Naive B cell (primary cell): ENCODE measurements at places on chromosomes 11 and 22.
A peak's percentile ranks its signal among the peaks of the same experiment; 100 is the strongest.

DNA sequence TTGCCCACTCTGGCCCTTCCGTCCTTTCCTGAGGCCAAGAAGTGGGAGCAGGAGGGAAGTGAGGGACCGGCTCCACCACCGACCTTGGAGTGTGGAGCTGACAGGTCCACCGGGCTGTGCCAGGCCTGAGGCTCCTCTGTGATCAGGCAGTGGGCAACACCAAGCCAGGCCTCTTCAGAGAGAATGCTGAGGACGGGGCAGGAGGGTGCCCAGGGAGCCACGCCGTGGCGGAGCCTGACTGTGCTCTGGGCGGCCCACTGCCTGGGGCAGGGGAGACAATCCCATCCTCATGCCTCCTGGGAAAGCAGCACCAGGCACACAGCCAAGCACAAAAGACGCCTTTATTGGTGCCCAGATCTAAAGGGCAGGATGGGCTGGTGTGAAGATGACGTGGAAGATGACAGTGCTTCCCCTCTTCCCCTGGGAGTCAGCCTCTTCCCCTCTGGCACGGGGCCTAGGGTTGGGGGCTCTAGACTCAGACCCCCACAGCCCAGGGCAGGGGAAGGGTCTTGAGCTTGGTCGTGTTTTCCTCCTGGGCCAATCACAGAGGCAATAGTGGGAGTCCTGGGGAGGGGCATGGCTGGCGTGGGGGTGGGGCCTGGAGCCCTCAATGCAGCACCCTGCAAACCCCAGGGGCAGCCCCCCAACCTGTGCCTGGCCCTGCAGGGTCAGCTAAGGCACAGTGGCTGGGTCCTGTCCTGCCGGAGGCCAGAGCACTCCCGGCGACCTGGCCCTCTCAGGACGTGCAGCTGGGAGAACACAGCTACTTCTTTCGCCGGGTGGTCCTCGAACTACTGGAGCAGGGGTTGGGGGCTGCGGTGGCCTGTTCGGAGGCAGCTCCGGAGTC lies 4.7 kb downstream of the LMF2 start:
- DNase-seq = no peak

GRCh38 chr11:70788248-70789022 lies 390.1 kb downstream of the CTTN start:
- DNase-seq = no peak

GRCh38 chr11:70297341-70297740 lies 26.9 kb downstream of the PPFIA1 start:
- no peak for DNase-seq

GRCh38 chr11:28834877-28835276 lies 726.7 kb downstream of the METTL15 start:
- no peak for DNase-seq

GRCh38 chr11:33598426-33599069 lies 102.1 kb downstream of the C11orf91 start:
- no peak for DNase-seq

- DNase-seq = no peak
Observed at GRCh38 chr11:77361184-77361583, 59.7 kb upstream of the GDPD4 start.

- no peak for DNase-seq
Observed at GRCh38 chr11:125494561-125494960, 1.5 kb downstream of the FEZ1 start.

GRCh38 chr11:74612877-74613276 lies 20.5 kb downstream of the POLD3 start:
- DNase-seq = no peak

GRCh38 chr22:39622881-39623367 lies 52.4 kb downstream of the CACNA1I start:
- DNase-seq = peak; percentile 54

DNA sequence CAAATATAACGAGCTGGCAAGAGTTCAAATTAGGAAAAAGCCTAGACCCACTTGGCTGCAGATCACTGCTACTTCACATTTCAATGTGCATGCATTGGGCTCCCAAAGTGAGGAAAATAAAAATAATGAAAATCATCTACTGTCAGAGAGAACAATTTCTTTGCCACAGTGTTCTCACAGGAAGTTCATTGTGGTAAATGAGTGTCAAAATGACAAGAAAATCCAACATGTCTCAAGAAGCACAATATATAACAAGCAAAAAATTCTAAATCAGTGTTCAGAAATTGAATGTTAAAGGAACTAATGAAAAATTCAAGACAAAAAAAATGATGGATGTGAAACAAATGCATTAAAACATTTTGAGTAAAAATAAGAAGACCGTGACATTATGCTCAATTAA lies 31.3 kb downstream of the RCN1 start:
- no peak for DNase-seq

GRCh38 chr11:88813233-88813915 lies 252.4 kb downstream of the GRM5 start:
- no peak for DNase-seq

DNA sequence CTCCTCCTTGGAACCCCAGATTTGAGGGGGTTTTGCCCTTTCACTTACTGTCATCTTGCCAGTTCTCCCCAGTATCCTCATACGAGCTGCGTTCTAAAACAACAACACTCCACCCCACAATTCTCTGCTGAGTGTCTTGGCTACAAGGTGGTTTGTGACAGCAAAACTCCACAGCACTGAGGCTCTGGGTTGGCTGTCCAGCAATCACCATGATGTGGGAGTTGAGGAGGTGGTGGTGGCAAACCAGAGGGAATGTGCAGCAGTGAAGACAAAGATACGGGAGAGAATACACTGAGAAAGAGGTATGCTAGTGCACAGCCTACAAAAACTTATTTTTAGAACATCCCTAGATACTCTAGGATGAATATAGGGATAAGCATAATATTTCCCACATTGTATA lies 335.0 kb downstream of the C11orf87 start:
- no peak for DNase-seq

DNA sequence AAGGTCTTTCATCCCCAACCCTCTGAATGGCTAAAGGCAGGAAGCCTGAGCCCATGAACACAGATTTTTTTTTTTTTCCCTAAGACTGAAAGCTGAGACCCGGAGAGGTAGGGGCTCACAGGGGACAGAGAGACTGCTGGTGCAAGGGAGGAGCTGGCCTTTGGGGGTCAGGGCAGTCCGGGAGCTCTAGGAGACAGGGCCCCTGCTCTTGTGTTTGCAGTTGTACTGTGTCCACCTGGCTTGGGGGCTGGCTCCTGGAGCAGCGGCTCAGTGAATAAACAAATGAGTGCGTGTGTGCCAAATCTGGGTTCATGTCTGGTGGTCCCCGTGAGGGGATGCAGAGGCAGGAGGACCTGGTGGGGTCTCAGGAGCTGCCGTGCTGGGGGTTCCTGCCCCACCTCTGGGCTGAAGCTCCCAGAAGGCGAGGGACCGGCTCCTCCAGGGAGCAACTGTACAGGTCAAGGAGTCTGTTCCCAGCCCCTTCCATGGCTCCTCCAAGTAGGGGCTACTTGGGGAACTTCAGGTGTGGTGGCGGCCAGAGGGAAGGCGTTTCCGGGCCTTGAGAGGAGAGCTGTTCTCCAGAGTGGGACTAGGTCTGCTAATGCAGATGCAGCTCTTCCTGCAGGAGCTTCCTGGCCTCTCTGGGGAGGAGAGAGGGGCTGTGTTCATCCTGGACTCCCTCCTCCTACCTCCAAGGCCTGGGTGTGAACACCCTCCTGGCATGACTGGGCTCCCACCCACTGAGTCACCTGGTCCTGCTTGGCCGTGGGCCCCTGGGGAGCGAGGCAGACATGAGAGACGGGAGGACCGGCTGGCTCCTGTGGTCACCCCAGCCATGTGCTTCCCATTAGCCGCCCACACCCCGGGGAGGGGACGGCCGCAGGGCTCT lies 57.6 kb downstream of the FBXO7 start:
- no peak for DNase-seq

- no peak for DNase-seq
Observed at GRCh38 chr11:73854680-73855079, 22.0 kb downstream of the COA4 start.

DNA sequence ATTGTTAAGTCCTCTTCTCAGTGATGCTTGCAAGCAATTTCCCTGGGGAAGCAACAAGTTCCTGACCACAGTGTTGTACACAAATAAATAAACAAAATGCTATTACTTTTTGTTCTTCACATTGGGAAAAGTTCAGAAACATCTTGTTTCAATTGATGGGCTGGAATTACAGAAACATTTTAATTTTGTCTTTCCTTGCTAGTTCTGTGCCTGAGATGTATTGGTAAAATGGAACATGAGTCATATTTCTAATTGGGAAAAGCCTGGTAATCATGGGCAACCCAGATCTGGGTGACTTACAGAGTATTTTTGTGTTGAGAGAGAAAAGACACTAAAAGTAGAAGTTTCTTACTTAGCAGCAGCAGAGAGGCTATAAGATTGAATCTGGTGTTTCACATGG lies 576 bp upstream of the BLID start:
- DNase-seq = no peak

- no peak for DNase-seq
Observed at GRCh38 chr11:134394311-134394710, 17.7 kb downstream of the B3GAT1 start.

- DNase-seq = no peak
Observed at GRCh38 chr11:133070021-133070713, 462.1 kb downstream of the OPCML start.

DNA sequence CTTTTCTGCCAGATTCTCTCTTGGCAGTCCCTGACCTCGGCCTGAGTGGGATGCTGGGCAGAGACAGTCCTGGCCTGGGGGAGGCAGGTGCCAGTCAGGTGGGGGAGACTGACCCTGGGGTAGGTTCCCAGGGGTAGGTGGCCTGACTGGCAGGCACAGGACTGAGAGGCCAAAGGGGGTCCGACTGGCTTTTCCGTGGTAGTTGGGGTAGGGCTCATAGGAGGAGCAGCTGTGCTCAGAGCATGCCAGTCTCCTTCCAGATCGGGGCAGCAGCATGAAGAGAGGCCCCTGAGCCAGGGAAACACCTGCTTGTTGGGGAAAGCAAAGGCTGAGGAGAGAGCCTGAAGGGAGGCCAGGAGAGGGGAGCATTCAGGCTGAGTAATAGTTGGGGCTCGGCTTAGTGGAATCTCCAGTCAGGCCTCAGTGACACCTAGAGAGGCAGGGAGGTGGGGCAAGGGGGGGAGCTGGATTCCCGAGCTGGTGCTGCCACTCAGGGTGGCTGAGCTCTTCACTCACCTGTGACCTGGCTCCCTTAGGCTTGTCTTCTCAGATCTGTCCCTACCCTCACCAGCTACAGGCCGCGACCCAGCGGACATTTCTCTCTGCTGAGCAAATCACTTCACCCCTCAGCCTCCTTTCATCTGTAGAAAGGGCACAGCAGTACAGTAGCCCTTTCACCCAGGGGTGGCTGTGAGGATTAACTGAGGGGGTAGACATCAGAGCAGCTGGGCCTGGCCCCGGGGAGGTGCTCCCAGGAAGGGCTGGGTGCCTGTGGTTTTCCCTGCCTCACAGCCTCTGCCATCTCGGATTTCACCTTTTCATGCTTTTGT lies 26.2 kb downstream of the MCM5 start:
- no peak for DNase-seq

- DNase-seq = no peak
Observed at GRCh38 chr11:93984196-93984567, 37.0 kb upstream of the HEPHL1 start.

DNA sequence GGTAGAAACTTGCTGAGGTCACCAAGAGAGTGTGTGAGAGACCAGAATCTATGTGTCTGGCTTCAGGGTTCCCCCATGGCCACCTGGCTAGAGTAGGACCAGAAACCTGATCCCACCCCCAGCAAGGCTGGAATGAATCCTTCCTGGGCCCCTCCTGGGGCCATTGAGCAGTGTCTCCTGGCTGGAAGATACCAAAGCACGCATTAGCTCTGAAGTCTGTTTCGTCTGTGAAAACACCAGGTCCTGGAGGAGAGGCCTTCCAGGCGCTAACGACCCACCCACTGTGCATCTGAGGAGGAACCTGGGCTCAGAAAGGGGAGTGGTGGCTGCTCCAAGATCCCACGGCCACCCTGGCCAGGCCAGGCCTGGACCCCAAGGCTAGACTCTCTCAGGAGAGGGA lies 15.5 kb upstream of the TSKU start:
- DNase-seq = no peak

GRCh38 chr11:63478896-63479295 lies 12.1 kb downstream of the PLAAT5 start:
- peak; percentile 60 for DNase-seq

DNA sequence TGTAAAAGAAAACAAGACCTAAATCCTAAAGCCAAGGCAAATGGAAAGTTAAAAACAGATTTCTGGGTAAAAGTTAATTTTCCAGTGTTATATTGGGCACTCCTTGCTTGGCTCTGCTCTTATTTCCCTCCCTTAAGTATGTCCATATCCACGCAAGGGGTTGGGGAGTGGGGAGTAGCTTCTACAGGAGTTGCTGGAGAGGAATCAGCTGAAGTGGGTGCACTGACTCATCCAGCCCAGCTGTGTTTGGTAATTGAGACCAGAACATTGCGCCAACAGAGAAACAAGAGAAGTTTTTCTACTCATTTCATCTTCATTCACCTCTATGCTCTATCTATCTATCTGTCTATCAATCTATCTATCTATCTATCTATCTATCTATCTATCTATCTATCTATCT lies 298.4 kb upstream of the PDGFD start:
- no peak for DNase-seq

- DNase-seq = no peak
Observed at GRCh38 chr22:44086271-44087088, 62.4 kb downstream of the PARVB start.

DNA sequence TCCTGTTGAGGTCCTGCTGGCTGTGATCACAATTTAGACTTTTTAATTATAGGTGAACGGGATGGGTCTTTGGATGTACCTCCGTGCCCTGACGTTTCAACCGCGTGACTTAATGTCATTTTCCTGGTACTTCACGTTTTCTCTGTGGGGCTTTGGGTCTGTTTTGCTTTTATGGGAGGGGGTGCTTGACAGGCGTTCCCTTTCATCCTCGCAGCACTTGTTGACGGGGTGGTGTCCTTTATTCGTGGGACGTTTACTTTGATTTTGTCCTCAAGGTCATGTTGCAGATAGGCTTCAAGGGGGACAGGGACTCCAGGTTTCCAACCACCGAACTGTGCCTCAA lies 994 bp downstream of the PPP6R3 start:
- DNase-seq = no peak

DNA sequence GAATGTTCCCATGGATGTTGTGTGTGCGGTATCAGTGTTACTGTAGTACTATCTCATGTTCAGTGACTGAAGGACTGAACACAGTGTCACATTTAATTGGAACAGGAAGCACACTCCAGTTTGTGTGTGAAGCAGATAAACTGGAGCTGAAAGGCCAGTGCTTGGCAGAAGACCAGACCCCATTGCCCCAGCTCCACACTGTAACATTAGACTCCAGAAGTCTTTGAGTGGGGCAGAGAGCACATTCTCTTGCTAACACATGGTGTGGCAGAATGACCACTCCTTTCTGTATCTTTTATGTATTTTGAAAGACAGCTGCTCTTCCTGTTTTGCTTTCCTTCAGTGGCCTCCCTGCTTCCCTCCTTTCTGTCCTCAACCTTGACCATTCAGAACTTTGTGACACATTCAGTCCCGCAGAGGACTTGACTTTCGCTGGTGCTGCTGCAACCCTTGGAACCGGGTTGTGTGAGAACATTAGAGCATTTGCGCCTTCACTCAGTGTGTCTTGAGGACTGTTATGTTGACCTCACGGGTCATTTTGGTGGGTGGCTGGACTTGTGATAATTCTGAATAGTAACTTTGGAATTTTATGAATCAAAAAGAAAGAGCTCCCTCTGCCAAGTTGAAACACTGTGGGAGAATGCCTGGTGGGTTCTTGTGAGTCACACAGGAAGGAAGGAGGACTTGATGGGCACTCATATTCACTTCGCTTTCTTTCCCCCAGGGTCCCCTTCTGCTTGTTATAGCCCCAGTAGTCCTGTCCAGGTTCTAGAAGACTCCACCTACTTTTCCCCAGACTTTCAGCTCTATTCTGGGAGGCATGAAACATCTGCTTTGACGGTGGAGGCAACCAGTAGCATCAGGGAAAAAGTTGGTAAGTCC lies 26.4 kb downstream of the AMOTL1 start:
- DNase-seq = no peak

GRCh38 chr11:10807493-10808234 lies 1.1 kb downstream of the EIF4G2 start:
- peak; percentile 50 for DNase-seq
